Left renal cortex interstitium (tissue), 4 donors: ENCODE measurements at places on chromosomes 6 and 20.

DNA sequence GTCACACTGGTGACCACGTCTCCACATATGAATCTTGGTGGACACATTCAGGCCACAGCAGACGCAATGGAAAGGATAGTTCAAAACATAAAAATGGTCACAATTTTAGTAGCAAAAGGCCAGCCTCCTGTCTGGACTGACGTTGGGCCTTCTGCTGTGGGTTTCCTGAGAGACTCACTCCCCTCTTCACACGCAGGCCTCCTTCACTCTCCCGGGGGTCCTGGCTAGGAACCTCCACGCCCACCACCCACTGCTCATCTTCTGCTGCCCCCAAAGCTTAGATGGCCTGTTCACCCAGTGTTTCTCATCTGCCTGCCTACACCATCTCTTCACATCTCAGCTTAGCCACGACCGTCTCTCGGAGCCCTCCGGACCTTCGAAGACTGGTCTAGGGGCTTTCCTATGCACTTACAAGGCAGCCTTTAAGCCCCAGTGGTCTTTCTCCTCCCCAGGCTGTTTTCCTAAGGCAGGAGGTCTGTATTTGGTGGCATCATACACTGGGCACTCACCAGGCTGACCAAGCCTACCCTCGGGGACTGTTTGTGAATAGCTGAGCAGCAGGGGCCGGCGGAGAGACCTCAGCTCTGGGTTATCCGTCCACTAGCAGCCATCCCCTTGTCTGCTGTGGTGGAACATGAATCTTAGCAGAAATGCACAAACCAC lies 46.6 kb upstream of the AFDN start:
- no peak for DNase-seq

DNA sequence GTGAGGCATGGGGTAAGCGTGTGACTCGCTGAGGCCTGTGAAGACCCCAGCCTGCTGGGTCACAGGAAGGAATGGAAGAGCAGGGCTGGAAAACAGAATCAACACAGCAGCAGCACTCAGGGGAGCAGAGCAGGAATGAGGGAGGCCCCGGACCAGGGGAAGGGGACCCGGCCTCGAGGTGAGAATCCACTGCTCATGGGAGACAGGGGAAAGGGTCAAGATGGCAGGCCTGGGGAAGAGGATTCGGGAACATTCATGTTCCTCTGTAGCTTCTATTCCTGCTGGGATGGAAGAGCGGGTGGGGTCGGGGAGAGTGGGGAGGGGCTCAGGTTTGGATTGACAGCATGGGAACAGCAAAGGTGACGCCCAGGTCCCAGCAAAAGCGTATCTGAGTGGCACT lies 59.4 kb downstream of the NPEPL1 start:
- DNase-seq = no peak

DNA sequence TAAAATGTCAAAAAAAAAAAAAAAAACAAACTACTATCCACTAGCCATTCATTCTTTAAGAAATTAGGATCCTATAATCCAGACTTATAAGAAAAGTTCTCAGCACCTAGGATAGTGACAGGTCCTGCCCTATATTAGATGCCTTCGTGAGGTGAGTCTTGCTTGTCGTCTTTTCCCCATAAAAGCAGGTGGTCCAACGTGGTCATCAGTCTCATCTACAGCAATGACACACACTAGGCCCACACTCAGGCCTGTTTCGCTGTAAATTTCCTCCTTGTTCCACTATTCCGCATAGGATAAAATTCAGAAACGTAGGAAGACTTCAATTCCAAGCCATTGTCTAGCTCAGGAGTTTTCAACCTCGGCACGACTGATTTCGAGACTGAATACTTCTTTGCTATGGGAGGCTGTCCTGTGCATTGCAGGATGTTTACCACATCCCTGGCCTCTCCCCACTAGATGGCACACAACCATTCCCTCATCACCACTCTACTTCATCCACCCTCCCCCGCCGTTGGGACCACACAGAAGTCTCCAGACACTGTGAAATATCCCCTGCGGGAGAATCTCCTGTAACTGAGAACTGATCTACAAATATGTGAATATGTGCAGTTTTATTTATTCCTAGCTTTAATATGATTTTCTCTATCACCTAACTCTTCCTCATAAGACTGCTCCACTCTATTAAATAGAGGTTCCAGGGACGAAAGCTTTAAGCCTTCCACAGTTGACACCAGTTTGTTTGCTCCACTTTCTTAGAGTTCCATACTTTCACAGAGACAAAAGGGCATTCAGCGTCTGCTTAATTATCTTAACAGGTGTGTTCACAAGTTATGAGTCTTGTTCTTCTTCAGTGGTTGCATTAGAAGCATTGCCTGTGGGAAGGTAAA lies 346.3 kb downstream of the BMP2 start:
- DNase-seq = no peak

GRCh38 chr6:100446115-100447080 lies 18.3 kb downstream of the SIM1 start:
- DNase-seq = no peak

DNA sequence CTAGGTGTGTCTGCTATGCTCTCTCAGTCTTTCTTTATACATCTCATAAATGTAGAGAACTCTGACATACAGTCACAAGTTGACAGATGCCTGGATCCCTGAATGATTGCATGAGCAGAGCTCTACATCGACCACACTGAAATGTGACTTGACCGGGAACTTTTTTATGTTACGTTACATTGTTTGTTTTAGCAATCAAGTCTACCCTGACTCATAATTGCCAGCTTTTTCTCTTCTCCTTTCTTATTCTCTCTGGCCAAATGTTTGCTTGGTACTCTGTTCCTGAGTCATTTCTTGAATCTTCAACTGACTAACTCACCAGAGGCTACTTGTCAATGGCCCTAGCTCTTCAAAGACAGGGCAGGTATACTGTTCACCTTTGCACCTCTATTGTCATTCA lies 213.6 kb upstream of the DTNBP1 start:
- DNase-seq = no peak

- DNase-seq = no peak
Observed at GRCh38 chr6:24357336-24358218, at the start of gene DCDC2. DCDC2 (minus strand) TSS chr6:24358059; CDS start chr6:24357750, 309 bp downstream.

GRCh38 chr6:52283111-52283510 lies 1.4 kb downstream of the MCM3 start:
- DNase-seq = no peak
